ENCODE measurements at places on chromosomes 6 and 20.

- DNase-seq, result no peak
Measured at GRCh38 chr6:25257686-25258348, 21.4 kb upstream of the CARMIL1 start.

DNA sequence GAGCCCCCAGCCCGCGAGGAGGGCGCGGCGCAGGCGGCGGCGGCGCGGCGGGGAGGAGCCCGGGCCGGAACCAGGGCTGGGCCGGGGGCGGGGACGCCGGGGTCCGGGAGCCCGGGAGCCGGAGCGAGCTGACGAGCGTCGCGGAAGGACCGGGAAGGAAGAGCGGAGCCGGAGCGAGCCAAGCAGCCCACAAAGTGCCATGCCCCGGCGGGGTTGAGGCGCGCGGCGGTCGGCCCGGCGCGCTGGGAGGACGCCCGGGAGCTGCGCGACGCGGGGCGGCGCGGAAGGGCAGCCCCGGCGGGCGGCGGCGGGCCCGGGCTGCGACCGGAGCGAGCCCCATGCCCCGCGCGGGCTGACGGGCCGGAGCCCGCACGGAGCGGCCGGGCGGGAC, 289 bp downstream of the FOXP4 start:
- DNase-seq, result no peak

GRCh38 chr20:415820-416322, 7.8 kb downstream of the RBCK1 start:
- DNase-seq, result no peak

DNA sequence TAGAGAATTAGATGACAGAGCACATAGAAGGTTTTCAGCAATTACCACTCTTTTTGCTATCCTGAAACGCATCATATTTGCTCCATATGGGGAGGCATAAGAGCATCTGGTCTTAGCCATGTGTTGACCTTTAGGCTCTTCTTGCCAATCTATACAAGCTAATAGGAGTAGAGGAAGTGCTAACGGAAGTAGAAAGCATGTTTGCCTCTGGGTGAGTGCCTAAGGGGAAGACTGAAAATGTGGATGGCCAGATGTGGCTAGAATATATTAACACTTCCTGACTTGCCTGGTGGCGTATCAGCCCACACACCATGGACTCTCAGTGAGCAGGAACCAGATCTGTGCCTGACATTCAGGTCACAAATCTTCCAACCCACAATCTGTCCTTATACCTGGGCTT, 136.3 kb downstream of the LRRC1 start:
- no peak for DNase-seq

- no peak for DNase-seq
Measured at GRCh38 chr6:436308-437036, 44.9 kb downstream of the IRF4 start.

- no peak for DNase-seq
Measured at GRCh38 chr6:141056945-141057625, 1075.6 kb upstream of the GJE1 start.

GRCh38 chr6:137155830-137156229, 17.6 kb downstream of the IL22RA2 start:
- DNase-seq, result no peak

DNA sequence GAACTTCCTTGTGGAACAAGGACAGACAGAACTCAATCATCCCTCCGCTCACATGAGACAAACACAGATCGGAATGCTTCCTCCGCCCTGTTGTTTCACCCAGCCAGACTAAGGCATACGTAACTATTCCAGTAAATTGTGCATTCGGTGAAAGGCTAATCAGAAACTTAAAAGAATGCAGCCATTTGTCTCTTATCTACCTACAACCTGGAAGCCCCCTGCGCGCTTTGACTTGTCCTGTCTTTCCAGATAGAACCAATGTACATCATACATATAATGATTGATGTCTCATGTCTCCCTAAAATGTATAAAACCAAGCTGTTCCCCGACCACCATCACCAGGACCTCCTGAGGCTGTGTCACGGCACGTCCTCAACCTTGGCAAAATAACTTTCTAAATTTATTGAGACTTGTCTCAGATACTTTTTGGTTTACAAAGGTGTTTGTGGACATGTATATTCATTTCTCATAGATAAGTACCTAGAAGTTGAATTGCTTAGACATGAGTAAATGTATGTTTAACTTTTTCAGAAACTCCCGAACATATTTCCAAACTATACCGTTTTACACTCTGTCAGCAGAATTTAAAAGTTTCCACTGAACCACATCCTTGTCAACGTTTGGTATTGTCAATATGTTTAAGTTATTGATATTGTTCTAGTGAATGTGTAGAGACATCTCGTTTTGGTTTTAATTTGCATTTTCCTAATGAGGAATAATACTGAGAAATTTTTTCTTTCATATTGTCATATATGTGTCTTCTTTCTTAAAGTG, 197.6 kb upstream of the THBS2 start:
- DNase-seq, result no peak

GRCh38 chr6:89693207-89693606, 54.7 kb upstream of the LYRM2 start:
- no peak for DNase-seq

DNA sequence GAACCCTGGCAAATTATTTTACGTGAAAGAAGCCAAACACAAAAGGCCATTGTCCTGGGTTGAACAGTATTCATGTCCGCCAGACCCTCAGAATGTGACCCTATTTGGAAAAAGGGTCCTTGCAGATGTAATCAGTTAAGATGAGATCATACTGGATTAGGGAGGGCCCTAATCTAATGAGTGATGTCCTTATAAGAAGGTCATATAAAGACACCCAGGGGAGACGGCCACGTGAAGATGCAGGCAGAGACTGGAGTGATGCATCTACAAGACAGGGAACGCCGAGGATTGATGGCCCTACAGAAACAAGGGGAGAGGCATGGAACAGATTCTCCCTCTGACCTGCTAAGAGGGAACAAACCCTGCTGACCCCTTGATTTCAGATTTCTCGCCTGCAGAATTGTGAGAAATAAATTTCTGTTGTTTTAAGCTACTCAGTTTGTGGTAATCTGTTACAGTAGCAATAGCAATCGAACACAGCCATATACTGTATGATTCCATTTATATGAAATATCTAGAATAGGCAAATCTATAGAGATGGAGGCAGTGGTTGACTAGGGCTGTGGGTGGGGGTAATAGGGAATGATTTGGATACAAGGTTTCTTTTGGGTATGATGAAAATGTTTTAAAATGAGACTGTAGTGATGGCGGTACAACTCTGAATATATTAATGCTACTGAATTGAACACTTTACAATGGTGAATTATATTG, 132.9 kb upstream of the NUP153 start:
- DNase-seq, result no peak

GRCh38 chr6:150220634-150221551, 78.0 kb downstream of the PPP1R14C start:
- DNase-seq, result no peak

- DNase-seq, result no peak
Measured at GRCh38 chr20:51159303-51159702, 136.4 kb upstream of the KCNG1 start.

DNA sequence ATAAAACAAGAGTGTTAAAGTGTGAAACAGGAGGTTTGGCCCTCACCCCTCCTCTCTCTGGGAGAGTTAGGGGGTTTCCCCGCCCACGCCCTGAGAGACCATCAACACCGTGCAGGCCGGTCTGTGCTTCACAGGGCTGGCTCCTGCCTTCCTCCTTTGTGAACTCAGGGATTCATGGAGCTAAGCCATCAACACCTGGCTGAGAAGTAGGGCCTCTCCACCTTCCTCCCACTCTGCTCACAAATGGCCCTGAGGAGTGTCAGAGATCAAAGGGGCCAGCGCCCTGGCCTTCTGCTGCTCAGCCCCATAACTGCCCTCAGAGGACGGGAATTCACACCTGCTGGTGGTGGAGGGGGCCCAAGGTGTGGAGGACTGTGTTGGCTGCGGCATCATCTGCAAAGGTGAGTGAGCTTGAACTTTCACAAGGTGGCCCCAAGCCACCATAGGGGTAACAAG, 88.6 kb downstream of the PSMB1 start:
- DNase-seq, result no peak

- no peak for DNase-seq
Measured at GRCh38 chr20:58141496-58141895, 87.0 kb downstream of the ANKRD60 start.

- DNase-seq, result no peak
Measured at GRCh38 chr20:6026051-6026450, 27.8 kb downstream of the LRRN4 start.

GRCh38 chr6:164066335-164066734, 651.8 kb downstream of the QKI start:
- DNase-seq, result no peak

- no peak for DNase-seq
Measured at GRCh38 chr20:21028921-21029320, 77.2 kb downstream of the LINC00237 start.

- no peak for DNase-seq
Measured at GRCh38 chr20:18506744-18507143, 996 bp upstream of the SEC23B start.

DNA sequence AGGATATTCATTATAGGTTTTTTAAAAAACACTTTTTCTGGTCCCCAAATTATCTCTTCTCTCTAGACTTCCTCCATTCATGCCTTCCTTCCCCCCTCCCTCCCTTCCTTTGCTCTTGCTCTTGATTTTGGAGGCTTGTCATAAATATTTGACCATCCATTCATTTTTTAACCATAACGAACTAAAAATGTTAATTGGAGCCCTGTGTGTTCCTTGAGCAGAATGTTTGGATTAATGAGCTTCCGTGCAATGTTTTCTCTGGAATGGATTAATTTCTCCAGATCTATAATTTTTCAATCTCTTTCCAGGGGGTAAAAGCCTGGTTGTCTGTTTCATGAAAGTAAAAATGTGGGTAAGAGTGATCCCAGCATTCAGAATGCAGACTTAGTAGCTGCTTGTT, 155.5 kb downstream of the ESR1 start:
- DNase-seq, result no peak

DNA sequence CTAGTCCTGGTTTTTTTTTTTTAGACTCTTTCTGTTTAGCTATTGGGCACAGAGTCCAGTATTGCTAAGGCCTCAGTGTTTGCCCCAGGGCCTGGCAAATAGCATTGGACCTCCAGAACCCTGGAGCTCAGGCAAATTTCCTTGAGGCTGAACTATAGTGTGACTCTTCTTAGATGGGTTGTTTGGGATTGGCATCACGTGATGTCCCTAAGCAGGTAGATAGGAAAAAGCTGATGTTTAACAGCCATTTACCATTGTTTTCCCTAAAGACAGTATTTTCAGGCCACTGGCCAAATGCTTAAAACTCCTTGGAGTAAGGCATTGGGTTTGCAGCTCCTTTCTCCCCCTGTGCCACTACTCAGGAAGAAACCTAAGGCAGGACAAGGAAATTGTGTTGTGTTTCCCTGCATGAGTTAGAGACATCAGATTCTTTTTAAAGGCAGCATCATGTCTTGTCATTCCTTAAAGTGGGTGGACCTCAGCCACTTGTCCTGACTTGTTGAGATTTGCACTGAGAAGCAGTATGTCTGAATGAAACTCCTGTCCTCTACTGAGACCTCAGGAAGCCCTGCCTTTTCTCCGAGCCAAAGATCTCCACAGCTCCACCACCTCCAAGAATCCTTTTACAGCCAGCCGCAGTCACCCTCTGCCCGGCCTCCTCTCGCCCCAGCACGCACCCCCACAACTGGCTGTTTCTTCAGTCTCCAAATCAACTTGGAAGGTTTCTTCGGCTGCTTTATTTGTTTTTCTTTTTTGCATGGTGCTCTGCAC, 46.2 kb upstream of the RNF144B start:
- no peak for DNase-seq
